A549 treated with RU486 at 1 μM for 4 hours (cell line): ENCODE measurements at places on chromosomes 1 and 21. TPM values are rescaled to one million over a fixed set of nuclear protein-coding genes. Genes with fewer than 3 reads are reported as not detected.

The TRNP1 gene
- total RNA-seq = 146 to 217 TPM (median 205 TPM) in 5 replicates

The HRNR gene
- total RNA-seq = not detected in 5 replicates

The KCNE1 gene
- total RNA-seq = not detected in 5 replicates

The TNFRSF14 gene
- total RNA-seq = 0.10 to 0.25 TPM (median 0.16 TPM) in 4 of 5 replicates, not detected in the other

The PGLYRP4 gene
- total RNA-seq = not detected in 5 replicates
